NCI-H2081 treated with DMSO at 0.1 percent for 48 hours (cell line): ENCODE measurements at places on chromosomes 6 and 20.

DNA sequence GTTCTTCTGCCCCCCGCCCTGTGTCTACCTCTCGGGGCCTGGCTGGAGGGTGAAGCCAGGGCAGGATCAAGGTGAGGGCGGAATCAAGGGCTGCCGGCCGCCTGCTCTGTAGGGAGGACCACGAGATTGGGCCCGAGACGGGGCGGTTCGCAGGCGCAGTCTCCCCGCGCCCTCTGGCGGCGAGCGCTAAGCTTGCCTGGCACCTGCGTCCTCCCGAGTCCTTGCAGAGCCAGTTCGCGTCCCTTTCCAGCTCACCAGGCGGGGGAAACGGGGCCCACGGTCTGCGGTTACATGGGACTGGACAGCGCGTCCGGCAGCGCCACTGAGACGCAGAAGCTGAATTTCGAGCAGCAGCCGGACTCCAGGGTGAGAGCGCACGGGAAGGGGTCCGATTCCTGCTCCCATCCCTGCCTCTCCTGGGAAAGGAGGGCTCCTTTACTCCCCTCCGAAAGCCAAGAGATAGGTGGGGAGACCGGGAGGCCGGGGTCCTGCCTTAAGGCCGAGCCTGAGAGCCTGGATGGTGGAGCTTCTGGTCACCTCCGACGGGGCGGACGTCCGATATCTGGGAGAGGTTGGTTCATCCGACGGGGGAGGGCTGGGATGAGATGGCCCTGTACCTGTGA, 3.6 kb upstream of the MATN4 start:
- no peak for DNase-seq

DNA sequence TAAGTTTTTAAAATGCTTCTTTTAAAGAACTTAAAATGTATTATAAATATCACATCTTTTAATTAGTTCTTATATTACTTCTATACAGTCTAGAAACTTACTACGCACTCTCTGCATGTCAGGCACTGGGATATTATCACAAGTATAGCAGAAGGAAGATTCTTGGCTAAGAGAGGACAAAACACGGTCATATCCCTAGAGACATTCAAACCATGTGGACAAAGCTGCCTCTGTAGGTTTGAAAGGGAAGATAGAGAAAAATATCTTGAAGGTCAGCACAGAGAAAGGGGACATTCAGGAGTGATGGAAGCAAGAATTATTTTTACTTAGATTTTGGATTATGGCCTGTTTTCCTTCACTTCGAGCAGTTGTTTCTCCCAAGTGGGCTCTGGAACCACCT, 64.1 kb downstream of the LRRC1 start:
- no peak for DNase-seq

GRCh38 chr6:16496991-16497801, 258.8 kb downstream of the GMPR start:
- DNase-seq, result no peak

DNA sequence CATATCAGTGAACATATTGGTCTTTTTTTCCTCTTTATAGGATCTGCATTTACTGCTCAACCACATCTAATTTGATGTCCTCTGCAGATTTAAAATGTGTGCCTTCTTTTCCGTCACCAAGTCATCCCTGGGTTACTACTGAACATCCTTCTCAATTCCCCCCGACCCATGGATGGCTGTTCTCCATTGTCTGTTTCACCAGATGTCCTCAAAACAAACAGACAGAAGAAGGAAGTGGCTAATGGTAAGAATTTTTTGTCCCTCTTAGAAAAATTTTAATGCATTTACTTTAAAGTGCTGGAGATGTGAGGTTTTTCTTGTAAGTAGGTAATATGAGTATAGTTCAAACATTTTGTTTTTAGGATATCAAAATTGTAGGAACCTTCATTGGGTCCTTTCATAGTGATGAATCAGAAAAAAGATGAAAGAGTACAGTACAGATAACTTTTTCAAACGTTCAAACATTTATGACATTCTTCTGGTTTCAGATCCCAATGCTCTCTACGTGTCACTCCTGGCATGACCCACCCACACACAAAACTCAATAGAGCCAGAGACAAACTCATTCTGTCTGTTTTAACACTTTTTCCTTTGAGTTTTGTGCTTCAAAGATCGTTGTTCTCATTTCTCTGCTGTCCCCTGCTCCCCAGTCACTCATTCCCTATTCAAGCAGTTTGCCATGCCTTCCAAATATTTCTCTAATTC, 276.4 kb downstream of the PRL start:
- no peak for DNase-seq

DNA sequence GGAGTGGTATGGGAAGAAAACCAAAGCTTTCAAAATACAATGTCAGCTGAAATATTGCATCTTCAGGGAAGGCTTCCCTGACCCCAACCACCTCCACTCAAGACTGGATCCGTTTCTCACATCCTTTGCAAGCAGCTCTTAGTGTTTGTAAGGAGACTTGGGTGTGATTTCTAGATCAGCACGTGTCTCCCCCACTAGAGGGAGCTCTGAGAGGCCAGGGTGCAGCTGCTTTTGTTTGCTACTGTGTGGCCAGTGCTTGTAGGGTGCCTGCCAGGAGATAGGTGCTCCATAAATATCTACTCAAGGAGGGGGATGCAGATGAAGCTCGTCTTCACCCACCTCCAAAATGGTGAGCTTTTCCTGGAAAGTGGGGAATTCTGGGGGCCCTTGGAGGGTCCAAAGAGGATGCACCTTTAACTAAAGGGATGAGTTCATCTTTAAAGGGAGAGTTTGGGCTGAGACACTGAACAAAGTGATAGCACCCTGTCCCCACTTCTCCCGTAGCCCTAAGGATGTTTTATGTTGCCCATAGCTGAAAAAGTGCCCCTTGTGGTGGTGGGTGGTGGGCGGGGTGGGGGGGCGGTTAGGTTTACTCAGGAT, 52.6 kb upstream of the MAFB start:
- DNase-seq, result no peak

GRCh38 chr6:146337376-146337775, 206.3 kb upstream of the RAB32 start:
- no peak for DNase-seq

GRCh38 chr20:36162272-36162966, 7.9 kb downstream of the EPB41L1 start:
- DNase-seq, result no peak

DNA sequence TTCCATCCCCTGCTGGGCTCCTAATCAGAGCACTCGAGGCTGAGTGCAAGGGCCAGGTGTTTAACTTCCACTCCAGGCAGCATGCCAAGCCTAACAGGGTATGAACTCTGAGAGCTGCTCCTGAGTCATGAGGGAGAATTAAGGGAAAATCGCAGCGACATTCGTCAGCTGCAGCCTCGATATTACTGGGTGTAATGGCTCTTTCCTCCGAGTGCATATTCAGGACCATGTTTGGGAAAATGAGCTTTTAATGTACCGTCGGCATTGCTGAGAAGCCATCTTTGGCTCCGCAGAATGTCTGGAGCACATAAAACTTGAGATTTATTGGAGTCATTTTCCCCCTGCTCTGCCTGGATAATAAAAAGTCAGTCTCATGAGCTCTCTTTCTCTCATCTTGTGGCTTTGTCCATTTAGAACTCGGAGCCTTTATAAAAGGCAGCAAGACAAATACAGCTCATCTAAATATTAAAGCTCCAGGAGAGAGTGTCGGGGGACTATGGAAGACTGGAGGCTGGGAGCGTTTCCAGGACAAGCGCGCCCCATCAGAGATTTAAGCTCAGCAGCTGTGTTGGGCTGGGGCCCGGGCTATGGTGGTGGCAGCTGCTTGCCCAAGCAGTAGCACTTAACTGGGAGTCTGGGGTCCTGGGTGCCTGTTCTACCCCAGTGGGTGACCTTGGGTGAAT, 103.7 kb downstream of the TOX2 start:
- DNase-seq, result peak; percentile 46

DNA sequence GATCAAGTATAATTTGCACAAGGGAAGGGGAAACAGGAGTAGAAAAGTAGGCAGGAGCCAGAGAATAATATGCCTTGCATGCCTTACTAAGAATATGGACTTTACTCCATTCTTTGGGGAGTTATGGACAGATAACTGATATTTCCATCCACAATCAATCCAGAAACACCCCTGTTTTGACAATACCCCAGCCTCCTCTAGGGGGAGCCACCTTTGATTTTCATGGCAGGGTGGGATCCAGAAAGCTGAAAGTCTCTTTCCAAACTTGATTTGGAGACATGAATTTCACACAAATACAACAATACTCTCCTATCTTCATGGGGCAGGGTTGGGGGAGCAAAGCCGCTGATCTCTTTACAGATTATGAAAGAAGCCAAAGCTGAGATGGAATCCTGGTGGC, 404.1 kb downstream of the FOXA2 start:
- no peak for DNase-seq

DNA sequence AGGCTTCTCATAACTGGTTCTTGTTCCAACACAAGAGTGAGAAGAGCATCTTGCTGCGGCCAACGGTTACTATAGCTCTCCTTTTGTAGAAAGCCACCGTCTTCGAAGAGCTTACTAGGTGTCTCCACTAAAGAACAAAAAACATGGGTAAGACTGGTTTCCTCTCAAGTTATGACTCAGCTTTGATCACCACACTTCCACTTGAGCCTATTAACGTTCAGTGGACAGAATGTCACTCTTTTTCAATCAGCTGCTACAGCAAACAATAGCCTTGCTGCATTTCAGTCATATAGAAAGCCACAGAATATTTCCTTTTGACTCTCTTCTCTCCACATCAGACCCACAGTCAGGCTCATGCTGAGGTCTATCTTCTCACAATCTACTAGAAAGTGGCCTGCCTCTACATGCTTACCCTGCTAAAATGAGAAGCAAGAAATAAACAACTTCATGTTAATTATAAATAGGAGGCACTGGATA, 243.5 kb upstream of the PREP start:
- no peak for DNase-seq
